ENCODE measurements at places on chromosomes 16 and 17.
A peak's percentile ranks its signal among the peaks of the same experiment; 100 is the strongest.

DNA sequence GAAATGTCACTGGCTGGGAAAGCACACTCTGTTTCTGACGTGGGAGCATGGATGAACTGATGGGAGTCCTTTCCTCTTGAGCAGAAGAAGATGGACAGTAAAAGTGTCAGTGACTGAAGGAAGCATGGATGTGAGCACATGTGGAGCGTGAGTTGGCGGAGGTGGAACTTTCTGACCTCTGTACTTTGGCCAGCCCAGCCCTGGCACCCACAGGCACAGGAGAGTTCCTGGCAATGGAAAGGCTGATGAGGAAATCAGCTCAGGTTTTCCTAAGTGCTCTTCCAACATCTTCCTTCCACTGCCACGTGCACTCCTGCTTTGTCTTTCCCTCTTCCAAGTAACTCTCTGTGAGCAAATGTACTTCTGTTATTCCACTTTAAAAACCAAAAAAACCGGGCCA lies 276.8 kb downstream of the NTN1 start:
- DNase-seq = no peak

DNA sequence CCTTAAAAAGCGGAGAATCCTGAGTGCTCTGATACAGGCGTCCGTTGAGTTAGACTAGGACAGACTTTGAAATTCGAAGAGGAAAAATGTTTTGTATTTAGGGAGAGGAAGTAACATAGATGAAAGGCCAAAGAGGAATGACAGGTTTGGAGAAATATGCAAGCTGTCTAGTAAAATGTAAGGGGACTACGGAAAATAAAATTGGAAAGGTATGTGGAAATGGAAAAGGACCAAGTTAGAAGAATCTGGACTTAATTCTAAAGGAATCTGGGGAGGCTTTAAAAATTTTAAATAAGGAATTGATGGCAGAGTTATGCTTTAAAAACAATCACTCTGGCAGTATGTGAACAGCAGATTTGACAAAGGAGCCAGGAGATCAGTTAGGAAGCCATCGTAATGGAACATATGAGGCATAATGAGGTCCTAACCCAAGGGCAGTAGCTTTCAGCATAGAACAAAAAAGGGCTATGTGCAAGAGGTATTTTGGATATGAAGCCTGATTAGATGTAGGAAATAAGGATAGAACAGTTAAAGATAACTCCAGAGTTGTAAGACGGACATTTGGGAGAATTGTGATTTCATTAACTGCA lies 38.3 kb downstream of the CYB561 start:
- no peak for DNase-seq

GRCh38 chr16:47492428-47493377 lies 31.6 kb downstream of the PHKB start:
- DNase-seq = no peak

- DNase-seq = no peak
These were observed 36.4 kb downstream of the EFCAB5 start for GRCh38 chr17:29977836-29978235.

- DNase-seq = no peak
These were observed 4.4 kb downstream of the MYL4 start for GRCh38 chr17:47213540-47213939.

GRCh38 chr17:82848022-82848592 lies 8.3 kb upstream of the ZNF750 start:
- DNase-seq = peak; percentile 83

DNA sequence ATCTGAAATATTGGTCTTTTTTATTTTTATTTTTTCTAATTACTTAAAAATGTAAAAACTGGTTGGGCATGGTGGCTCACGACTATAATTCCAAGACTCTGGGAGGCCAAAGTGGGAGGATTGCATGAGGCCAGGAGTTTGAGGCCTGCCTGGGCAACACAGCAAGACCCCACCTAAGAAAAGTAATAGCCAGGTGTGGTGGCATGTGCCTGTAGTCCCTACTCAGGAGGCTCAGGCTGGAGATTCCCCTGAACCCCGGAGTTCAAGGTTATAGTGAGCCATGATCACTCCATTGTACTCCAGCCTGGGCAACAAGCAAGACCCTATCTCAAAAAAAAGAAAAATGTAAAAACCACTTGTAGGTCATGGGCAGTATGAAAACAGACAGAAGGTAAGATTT lies 36.8 kb upstream of the CDH3 start:
- DNase-seq = no peak

- DNase-seq = no peak
These were observed 478.3 kb upstream of the ERCC4 start for GRCh38 chr16:13441675-13442074.

DNA sequence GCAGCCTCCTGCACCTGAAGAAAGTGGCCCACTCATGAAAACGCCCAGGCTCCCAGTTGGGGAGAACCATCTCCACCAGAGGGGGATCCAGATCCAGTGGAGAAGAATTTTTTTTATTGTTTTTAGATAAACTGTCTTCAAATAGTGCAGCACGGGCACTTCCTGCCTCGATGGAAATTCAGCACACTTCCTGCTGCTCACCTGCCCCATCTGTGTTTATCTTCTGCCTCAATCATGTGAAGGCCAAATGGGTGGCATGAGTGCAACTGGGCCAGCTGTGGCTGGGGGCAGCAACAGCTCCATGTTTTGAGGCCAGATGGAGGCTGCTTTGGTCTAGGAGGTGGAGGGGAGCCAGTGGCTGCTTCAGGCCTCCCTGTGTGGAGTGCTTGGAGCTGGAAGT lies 75.9 kb upstream of the WSB1 start:
- DNase-seq = no peak

DNA sequence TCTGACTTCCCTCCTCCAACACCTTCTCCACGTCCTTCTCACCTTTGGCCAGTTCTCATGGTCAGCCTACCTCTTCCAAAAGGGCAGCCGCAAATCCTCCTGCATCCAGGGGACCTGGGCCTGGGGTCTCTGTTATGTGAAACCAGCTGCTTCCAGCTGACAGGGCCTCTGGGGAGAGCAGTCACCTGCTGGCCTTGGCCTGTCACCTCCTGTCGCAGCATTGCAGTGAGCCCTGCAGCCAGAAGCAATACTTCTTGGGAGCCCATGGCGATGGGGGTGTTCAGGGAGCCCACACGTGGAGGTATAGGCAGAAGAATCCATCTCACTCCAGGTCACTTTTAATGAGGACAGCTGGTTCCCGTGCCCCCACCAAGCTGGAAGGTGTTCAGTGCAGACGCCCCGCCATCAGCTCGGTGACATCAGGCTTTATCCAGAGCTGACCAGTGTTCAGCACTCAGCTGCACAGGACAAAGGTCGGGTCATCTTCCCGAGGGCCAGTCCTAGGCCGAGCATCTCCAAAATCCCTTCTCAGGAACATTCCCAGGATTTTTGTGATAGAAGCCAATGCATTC lies 1.7 kb upstream of the SLC47A2 start:
- DNase-seq = no peak

Data from kidney (tissue), 22 donors.